Pancreas (tissue), 10 donors: ENCODE measurements at places on chromosomes 4 and X. TPM values are rescaled to one million over a fixed set of nuclear protein-coding genes. Genes with fewer than 3 reads are reported as not detected.

GRCh38 chrX:20952180-20952579, 422.0 kb upstream of the CNKSR2 start:
- no peak overlapping the region for H3K4me3 ChIP-seq
- DNase-seq = no peak
- no peaks in the 10 kb centered on the region for H3K4me1 ChIP-seq
- no peaks in the 10 kb centered on the region for H3K36me3 ChIP-seq
- H3K27ac ChIP-seq = no peak overlapping the region

- DNase-seq = peak; percentile 32
- H3K4me1 ChIP-seq = no peaks in the 10 kb centered on the region
- no peaks in the 10 kb centered on the region for H3K27me3 ChIP-seq
- H3K27ac ChIP-seq = peak within 1 kb of the TSS; percentile 35
- peak within 1 kb of the TSS; percentile 61 for H3K4me3 ChIP-seq
Observed at GRCh38 chr4:72568959-72569718, at the start of gene ADAMTS3. Gene ADAMTS3, minus strand, starts transcription at chr4:72569221. Its CDS starts 459 bp downstream, at chr4:72568762.

GRCh38 chr4:99336553-99336952, 15.4 kb upstream of the ADH1B start:
- H3K36me3 ChIP-seq = no peaks in the 10 kb centered on the region
- H3K27me3 ChIP-seq = no peaks in the 10 kb centered on the region
- no peak for DNase-seq
- peaks cover 3% of the 10 kb centered on the region for H3K4me1 ChIP-seq

DNA sequence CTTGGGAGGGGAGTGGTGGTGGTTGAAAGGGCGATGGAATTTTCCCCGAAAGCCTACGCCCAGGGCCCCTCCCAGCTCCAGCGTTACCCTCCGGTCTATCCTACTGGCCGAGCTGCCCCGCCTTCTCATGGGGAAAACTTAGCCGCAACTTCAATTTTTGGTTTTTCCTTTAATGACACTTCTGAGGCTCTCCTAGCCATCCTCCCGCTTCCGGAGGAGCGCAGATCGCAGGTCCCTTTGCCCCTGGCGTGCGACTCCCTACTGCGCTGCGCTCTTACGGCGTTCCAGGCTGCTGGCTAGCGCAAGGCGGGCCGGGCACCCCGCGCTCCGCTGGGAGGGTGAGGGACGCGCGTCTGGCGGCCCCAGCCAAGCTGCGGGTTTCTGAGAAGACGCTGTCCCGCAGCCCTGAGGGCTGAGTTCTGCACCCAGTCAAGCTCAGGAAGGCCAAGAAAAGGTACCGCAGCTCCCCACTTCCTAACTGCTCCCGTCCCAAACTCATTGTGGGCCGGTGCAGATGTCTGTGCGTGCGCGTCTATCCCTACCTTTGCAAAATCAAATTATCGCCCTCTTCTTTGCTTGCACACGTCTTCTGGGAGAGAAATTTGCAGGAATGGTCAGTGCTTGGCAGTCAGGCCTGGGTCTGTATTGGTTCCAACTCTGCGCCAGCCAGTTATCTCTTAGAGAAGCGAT, 533 bp downstream of the IL15 start:
- DNase-seq = peak; percentile 17
- peak overlapping the region; percentile 39 for H3K4me3 ChIP-seq
- H3K27ac ChIP-seq = peak overlapping the region; percentile 48
- H3K27me3 ChIP-seq = no peaks in the 10 kb centered on the region

- no peak for DNase-seq
- no peaks in the 10 kb centered on the region for H3K4me1 ChIP-seq
- H3K4me3 ChIP-seq = no peak overlapping the region
- no peak overlapping the region for H3K27ac ChIP-seq
Observed at GRCh38 chr4:32140636-32141035, 1420.5 kb downstream of the PCDH7 start.

DNA sequence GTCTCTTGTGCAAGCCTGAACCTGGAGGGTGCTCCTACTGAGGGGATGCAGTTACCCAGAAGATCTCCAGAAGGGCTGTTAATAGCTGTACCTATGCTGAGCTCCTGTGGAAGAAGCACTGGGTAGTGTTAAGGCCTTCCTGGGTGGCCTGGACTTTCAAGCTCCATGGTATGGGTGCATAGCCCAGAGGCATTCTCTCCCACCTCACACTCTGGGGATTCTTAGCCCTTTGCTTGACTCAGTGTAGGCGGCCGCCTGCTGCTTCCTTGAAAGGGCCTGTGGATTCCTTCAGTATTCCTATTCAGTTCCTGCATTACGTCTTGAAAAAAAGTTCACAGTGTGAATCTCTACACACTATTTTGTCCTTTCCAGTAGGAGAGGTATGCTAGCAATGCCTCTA, 235.7 kb upstream of the MAGEB16 start:
- no peak for DNase-seq
- H3K36me3 ChIP-seq = no peaks in the 10 kb centered on the region
- no peak overlapping the region for H3K4me3 ChIP-seq

- no peaks in the 10 kb centered on the region for H3K27me3 ChIP-seq
- H3K4me1 ChIP-seq = no peaks in the 10 kb centered on the region
- no peaks in the 10 kb centered on the region for H3K36me3 ChIP-seq
- DNase-seq = no peak
Observed at GRCh38 chr4:5942947-5943346, 50.1 kb upstream of the CRMP1 start.

DNA sequence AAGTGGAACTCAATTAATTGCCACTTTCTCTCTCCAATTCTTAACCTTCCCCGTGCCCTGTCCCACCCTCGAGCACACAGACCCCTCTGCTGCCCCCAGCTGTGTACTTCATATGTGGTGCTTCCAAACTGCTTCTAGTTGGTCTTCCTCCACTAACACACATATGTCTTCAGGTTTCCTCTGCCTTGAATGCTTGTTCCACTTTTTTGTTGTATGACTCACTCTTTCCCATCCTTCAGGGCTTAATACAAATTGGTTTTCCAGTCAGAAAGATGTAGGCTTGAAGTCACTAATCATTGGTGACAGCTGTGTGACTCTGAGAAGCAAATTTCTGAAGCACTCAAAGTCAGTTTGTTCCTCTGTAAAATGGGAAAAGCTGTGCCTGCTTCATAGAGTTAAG, 30.6 kb downstream of the TRIM2 start:
- H3K4me1 ChIP-seq = no peaks in the 10 kb centered on the region
- no peak overlapping the region for H3K4me3 ChIP-seq
- H3K27ac ChIP-seq = no peak overlapping the region
- DNase-seq = no peak

- H3K4me3 ChIP-seq = no peak overlapping the region
- no peak overlapping the region for H3K27ac ChIP-seq
- no peaks in the 10 kb centered on the region for H3K27me3 ChIP-seq
- H3K4me1 ChIP-seq = no peaks in the 10 kb centered on the region
- H3K36me3 ChIP-seq = no peaks in the 10 kb centered on the region
Observed at GRCh38 chrX:42869011-42869410, 91.0 kb upstream of the PPP1R2C start.

DNA sequence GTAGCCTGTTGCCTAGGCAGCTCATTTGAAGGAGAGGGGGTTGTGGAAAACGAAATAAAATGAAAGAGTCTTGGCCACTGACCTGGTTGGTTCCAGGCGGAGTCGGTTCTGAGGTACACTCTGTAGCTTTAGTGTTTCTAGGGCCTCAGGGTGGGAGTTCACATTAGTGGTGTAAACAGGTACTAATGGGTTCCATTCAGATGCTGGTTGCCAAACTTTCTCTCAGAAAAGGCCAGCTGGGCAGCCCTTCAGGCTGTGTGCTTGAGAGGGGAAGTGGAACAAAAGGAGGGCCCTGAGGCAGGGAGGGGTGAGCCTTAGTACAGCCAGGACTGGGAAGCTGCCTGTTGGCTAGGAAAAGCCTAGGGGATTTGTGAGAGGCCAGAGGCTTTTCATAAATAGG, 24.8 kb downstream of the NHSL2 start:
- DNase-seq = no peak
- H3K4me1 ChIP-seq = no peaks in the 10 kb centered on the region
- no peaks in the 10 kb centered on the region for H3K36me3 ChIP-seq

GRCh38 chrX:23066588-23067281, 67.0 kb downstream of the DDX53 start:
- DNase-seq = no peak
- H3K27me3 ChIP-seq = no peaks in the 10 kb centered on the region
- no peaks in the 10 kb centered on the region for H3K4me1 ChIP-seq
- no peak overlapping the region for H3K4me3 ChIP-seq
- H3K27ac ChIP-seq = no peak overlapping the region
- no peaks in the 10 kb centered on the region for H3K36me3 ChIP-seq

DNA sequence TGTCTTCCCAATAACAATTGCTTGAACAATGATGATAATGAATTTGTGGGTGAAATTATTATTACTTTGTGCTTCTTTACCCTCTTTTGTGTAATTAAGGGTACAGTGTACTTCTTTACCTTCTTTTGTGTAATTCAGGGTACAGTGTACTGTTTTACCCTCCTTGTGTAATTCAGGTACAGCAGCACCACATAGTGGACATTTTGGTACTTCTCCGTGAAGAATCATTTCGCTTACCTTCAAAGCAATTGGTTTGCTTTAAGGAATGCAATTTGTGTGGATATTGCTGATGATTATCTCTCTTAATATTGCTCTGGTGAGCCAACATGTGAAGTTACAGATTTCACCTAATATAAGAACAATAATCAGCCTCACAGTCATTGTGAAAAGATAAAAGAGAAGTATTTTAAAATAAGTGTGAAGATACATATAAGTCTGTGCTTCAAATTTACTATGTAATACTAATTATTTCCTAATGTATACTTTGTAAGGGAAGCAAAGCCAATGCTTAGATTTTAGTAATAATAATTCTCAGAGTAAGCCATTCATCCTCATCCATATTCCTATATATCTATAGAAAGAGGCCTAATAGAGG, 27.2 kb upstream of the SEC24B start:
- no peak for DNase-seq
- H3K27me3 ChIP-seq = no peaks in the 10 kb centered on the region
- no peaks in the 10 kb centered on the region for H3K4me1 ChIP-seq
- no peak overlapping the region for H3K27ac ChIP-seq
- no peaks in the 10 kb centered on the region for H3K36me3 ChIP-seq

- no peak for DNase-seq
- no peaks in the 10 kb centered on the region for H3K27me3 ChIP-seq
- no peaks in the 10 kb centered on the region for H3K4me1 ChIP-seq
Observed at GRCh38 chrX:30864383-30864785, 24.7 kb downstream of the TAB3 start.

GRCh38 chr4:41784191-41784979, 35.9 kb upstream of the PHOX2B start:
- H3K4me1 ChIP-seq = no peaks in the 10 kb centered on the region
- DNase-seq = no peak
- no peaks in the 10 kb centered on the region for H3K27me3 ChIP-seq
- no peaks in the 10 kb centered on the region for H3K36me3 ChIP-seq
- no peak overlapping the region for H3K4me3 ChIP-seq
- H3K27ac ChIP-seq = no peak overlapping the region

- DNase-seq = no peak
- H3K4me3 ChIP-seq = no peak overlapping the region
- no peak overlapping the region for H3K27ac ChIP-seq
- H3K4me1 ChIP-seq = no peaks in the 10 kb centered on the region
Observed at GRCh38 chr4:151000747-151001429, 14.2 kb downstream of the LRBA start.

DNA sequence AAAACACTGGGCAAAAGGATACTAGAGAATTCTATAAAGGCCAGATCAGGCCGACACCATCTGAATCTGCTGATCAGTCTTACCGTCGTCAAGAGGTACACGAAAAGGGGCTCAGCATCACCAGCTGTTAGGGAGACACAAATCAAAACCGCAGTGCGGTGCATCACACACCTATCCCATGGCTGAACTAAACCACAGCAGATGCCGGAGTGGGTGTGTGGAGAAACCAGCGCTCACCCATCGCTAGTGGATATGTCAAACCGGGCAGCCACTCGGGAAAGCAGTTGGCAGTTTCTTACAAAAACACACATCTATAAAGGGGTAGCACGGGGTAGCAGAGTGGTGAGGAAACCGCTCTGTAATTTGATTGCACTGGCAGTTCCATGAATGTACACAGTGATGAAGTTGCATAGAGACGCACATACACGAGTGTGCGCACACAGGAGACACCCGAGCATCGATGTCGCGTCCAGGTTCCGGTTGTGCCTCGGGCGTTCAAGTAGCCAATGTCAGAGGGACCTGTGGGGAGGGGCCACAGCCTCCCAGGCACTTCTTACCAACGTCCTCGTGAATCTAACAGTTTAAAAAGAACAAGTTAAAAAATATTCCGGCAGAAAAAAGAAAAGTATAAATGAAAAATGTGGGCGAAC, 23.1 kb upstream of the CCNQ start:
- H3K4me3 ChIP-seq = no peak overlapping the region
- H3K4me1 ChIP-seq = no peaks in the 10 kb centered on the region
- no peaks in the 10 kb centered on the region for H3K27me3 ChIP-seq

Gene POF1B
- total RNA-seq = 5.2 TPM

Gene MAGEA8
- not detected for total RNA-seq

Gene SLC2A9
- total RNA-seq = 2.9 TPM

Gene PDGFRA
- 8.2 TPM for total RNA-seq

Gene OPN1LW
- total RNA-seq = not detected

Gene GPRASP3
- total RNA-seq = 3.6 TPM

Gene ACOX3
- 17.6 TPM for total RNA-seq
